Jurkat, Clone E6-1 (cell line): ENCODE measurements at places on chromosomes 13 and 19.

GRCh38 chr19:36061367-36061766 is 6.7 kb downstream of the WDR62 start:
- DNase-seq, result no peak

DNA sequence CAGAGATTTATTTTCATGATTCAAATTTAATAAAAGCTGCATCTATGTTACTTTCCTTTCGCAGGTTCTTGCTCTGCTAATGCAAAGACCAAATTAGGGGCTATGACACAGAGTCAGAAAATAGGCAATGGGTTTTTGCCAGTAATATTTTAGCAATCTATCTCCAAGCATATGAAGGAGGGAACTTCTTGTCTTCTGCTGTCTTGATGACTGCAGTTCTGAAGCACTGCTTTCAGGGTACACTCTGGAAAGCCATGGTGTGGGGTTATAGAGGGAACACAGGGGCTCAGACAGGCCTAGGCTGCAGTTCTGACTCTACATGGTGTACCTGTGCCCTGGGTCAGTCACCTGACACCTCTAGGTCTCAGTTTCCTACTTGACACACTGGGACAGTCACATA is 263.4 kb downstream of the DNAJC15 start:
- DNase-seq, result no peak

DNA sequence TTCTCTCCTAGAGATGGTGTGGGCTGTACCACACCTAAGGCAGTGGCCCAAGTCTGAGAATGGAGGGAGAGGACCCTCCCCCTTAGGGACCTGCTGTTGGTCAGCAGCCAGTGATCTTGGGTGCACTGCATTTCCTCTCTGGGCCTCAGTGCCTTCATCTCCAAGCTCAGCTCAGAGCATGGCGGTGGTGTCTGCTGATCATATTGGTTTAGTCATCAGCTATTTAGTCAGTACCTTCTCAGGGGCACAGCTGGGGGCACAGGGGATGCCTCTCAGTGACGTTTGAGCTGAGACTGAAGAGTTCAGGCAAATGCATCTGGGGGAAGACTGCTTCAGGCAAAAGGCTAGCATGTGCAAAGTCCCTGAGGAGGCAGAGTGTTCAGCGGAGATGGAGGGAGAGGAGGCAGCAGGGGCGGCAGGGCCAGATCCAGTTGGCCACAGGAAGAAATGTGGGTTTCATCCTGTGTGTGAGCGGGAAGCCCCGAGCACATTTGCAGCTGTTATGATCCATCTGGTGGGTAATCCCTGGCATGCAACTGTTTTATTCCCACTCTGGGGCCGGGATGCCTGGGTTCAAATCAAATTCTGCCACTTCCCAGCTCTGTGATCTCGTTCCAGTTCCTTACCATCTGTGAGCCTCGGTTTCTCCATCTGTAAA is 15.7 kb upstream of the PGLS start:
- DNase-seq, result no peak

DNA sequence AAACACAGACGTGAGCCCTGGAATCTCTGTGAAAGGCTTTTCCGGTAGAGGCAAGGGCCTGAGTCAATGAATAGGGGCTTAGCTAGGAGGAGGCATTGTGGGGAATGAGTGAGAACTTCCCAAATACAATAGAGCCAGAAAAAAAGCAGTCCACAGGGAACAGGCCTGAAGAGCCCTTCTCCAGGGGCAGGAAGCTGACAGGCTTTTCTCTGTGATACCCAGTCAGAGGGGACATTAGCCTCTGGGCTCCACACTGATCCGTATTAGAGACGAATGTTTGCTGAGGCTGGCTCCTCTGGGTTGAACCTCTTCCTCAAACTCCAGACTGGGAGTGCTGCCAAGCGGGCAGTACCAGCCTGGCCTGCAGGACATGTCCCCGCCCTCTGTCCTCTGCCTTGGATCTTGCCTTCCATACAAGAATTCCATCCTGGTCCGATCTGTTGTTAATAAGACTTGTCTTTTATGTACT is 2.3 kb downstream of the DHRS12 start:
- no peak for DNase-seq

DNA sequence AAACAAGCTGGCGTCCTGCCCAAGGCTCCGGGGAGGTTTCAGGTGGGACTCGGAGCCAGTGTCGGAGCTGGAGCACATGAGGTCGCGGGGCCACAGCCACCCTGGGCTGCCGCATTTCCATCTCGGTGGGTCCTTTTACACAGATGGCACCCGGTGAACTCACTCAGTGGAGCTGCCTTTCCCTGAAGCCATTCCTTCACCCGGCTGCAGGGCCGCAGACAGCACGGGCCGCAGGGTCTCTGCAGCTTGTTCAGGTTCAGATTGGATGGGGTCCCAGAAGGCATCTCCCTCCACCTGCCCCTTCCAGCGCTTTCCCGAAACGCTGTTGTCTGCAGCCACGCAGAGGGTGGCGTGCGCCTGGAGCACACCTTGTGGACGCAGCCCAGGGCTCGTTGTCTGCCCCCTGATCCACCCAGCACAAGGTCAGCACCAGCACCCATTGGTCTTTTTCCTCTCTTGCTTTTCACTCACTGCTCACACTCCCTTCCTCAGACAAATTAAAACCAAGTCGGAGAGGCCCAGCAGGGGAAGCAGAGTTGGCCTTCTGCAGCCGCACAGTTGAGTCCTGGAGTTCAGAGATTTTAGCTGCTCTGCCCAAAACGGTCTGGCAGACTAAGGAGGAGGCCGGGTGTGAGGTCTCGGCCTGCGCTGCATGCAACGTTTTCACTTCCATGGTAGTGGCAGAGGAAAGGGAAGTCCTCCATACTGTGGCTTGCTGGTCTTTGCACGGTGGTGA is 18.1 kb downstream of the MCF2L start:
- DNase-seq, result no peak

GRCh38 chr13:50731400-50731799 is 112.1 kb downstream of the DLEU7 start:
- no peak for DNase-seq

- no peak for DNase-seq
Measured at GRCh38 chr13:60386250-60386649, 10.8 kb upstream of the TDRD3 start.

- DNase-seq, result no peak
Measured at GRCh38 chr19:4277191-4277696, 1.8 kb upstream of the SHD start.

GRCh38 chr19:31349160-31349881 is at the start of gene TSHZ3:
Gene TSHZ3, minus strand, starts transcription at chr19:31349436. Its CDS starts 217 bp downstream, at chr19:31349219.
- DNase-seq, result peak; percentile 68

GRCh38 chr19:5121266-5122120 is 152.6 kb downstream of the KDM4B start:
- DNase-seq, result no peak

DNA sequence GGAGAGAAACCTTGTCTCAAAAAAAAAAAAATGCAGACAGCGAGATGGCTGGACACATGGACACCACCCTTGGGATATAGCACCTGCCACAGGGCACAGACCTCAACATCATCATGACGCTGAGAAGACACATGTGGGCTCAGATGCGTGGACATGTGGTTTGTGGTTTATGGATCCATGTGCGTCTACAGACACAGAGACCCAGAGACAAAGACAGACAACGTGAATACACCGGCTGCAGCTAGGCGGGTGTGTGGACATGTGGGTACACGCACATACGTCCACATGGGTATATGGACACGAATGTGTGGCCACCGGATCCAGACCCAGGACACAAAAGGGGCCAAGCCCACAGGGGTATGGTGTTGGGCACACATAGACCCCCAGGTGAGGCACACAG is 1.3 kb downstream of the TNFSF14 start:
- DNase-seq, result no peak

DNA sequence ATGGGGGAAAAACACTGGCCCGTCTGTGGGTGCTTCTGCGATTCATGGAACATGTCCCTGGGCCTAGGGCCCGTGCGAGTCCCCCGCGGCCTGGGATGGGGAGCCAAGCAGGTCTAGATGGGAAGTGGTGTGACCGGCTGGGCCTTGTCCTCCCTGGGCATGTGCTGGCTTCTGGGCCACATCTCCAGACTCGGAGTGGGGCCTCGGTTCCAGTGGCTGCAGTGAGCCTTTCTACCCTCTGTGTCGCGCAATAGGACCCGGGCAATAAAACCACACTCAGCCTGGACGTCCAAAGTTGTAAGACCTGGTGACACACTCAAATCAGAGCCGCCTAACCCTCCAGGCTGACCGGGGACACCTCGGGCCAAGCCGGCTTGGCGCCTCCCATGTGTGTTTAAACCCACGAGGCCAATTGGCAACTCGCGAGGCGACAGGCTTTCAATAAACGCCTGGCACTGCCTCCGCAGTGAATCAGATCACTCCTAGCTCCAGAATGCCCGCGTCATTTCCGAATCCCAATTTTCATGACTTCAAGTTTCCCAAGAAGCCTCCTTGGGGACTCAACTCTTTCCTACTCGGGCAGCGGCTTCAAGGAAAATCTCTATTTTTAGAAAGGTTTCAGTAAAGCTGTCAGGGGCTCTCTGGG is 57.3 kb downstream of the KLF2 start:
- no peak for DNase-seq

DNA sequence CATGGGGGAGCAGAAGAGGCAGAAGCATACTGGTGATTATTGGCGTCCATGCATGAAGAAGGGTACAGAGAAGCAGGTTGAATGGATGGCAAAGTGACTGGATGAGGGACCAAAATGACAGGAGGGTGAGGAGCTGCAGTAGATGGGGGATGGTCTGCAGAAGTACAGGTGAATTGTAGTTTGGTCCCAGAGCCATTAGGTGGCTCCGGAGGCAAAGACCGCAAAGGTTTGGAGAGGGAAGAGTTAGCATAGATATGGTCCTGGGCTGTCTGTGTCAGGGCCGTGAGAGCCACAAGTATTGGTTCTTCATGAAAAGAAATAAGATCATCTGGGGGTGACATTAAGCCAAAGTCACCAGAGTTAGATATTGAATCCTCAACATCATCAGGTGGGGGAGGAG is 59.0 kb upstream of the ZNF726 start:
- no peak for DNase-seq

DNA sequence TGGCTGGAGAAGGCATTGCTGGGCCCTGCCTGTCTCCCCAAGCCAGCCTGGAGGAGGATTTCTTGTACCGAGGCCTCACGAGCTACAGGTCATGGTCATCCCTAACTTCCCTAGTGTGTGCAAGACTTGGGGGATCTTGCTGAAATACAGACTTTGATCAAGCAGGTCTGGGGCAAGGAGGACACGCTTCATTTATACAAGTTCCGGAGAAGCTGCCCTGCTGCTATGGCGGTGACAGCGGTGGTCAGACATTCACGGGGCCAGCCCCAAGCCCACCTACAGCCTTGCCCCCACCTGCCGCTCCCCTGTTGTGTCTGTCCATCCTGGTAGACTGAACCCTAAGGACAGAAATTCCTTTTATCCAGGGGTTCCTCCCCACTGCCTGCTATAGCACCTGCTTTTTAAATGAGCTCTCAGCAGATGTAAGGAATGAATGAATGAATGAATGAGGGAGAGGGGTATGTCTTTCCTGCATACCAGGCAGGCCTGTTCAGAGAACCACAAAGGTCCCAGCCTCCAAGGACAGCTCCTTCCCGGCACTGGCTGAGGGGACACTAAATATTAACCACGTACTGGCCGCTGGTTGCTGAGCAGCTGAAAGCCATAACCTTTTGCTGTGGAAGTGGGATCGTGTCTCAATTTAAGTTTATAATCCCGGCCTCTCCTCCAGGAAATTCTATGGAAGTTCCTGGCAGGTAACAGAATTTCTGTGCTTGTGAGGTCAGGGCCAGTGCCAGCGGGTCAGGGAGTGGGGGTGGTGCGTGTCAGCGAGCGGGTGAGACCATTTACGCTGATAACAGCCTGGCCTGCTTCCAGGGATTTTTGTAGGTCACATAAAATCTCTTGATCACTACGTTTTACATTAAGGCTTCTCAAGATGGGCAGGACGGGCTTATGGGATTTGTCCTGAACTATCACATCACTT is 27.1 kb downstream of the TSSK6 start:
- DNase-seq, result no peak

DNA sequence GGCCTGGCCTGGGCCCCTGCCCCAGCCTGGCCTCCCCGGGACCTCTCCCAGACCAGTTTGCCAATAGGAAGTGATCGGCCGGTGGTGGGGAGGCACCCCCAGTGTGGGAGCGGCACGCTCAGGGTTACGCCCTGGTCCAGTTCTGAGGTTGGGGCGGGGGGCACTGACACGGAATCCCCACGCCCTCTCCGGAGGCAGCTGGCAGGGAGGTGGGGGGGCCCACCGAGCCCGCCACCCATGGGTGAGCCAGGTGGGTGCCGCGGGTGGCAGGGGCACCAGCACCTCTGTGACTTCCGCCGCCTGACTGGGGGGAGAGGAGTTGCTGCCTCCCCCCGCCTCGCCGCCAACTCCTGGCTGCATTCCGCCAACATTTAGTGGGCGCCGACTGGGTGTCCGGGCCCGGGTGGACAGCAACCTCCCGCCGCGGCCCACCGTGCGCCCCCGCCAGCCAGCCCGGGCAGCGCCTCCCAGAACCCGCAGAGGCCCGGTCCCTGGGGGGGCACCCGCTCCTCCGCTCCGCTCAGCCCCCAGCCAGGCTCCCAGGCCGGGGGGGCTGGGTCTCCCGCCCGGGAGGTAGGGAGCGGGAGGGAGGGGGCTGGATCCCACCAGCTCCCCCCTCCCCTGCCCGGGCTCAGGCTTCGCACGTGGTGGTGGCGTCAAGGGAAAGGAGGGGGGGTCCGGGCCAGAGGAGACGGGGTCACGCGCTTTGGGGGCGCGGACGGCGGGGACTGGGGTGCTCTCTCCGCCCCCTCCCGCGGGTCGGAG is 2.0 kb downstream of the ZBTB7A start:
- DNase-seq, result no peak

- DNase-seq, result no peak
Measured at GRCh38 chr19:6416658-6417405, 7.8 kb downstream of the KHSRP start.

- no peak for DNase-seq
Measured at GRCh38 chr19:14310055-14310454, 71.2 kb upstream of the ADGRE5 start.

GRCh38 chr13:79918620-79919019 is 422.3 kb downstream of the SPRY2 start:
- no peak for DNase-seq

GRCh38 chr19:7505288-7505681 is 10.6 kb upstream of the ZNF358 start:
- DNase-seq, result no peak

DNA sequence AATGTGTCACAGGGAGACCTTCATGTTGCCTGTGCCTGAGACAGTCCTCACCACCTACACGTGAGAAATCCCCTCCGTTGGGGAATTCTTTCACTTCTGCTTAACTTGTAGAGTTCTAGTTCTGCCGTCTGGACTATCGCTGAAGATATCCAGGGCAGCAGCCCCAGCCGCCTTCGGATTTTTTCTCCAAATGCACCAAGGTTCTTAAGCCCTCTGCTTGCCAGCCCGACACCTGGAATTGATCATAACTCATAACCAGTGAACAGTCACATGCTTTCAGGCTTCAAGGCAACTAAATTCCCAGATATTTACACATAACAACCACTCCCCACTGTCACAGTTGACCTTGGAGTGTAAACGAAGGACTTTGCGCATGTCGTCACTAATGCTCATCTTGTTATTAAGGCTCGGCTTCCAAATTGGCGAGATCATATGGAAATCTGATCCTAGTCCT is 114.4 kb downstream of the RAB20 start:
- DNase-seq, result no peak
